ENCODE measurements at places on chromosomes 2 and 18.

DNA sequence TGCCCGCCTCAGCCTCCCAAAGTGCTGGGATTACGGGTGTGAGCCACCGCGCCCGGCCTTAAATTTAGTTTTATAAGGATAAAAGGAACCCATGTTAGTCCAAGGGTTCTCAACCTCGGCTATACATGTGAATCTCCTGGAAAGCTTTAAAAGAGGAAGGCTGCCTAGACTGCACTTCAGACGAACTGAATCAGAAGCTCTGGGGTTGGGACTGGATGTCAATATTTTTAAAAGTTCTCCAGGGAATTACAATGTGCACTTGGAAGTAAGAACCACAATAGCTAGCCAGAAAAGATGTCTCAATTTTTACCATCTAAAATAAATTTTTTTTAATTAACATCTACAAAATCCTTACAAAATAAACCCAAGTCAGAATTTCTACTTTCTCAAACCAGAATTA is 10.1 kb downstream of the LMAN2L start:
- no peak for DNase-seq

DNA sequence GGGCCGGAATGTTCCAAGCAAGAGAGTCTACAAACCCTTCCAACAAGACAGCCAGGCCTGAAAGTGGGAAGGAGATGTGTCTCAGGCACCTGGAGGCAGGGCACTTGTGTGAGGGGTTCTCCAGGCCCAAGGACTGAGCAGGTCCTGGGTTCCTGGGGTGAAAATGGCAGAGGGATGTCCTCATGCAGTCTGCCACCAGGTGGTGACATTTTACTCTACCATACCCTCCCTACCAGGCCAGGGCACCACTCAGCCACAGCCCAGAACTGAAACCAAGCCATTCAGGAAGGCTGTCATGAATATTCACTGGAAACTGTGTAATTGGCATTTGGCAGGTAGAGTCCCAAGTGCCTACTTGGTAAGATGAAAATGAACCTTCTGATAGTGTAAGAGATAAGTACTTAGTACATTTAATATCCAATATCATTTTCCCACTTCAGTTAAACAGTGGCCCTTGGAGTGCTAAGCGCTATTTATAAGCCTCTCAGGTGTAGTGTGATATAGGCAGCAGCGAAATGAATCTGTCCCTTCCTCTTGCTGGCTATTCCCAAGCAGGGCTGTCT is 185.1 kb downstream of the MYO5B start:
- peak; percentile 64 for DNase-seq

DNA sequence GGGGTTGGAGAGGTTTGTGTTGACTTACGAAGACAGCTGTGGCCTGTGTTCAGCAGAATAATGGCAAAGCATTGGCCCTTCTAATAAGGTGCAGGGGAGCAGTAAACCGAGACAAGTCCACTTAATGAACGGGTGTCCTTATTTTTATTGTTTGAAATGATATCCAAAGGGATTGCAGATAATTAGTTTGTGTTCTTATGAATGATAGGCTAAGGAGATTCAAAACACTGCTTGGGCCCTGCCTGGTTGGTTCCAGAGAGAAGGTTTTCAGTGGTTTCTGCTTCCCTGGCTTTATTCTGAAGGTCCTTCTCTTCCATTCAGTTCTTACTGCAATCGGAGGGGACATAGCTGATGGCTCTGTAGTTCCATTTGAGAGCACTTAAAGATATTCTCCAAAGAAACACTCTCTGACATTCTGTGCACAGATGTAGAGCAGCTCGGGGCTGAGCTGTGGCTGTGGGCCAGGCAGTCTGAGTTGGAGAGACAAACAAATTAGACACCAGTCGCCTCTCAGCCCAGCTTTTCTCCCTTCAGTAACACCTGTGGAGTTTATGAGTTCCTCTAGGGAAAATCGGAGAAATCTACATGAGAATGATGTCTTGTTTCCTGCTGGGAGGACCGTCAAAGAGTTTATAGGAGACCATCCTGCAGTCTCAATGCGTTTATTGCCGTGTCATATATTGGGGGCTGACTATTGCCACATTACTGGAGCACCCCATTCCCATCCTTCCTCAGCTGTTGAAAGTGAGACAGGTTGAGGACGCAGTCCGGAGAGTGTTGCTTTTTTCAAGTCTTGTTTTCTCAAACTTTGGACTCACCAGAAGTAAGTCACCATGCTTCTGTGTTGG is 6.5 kb downstream of the GREB1 start:
- no peak for DNase-seq

DNA sequence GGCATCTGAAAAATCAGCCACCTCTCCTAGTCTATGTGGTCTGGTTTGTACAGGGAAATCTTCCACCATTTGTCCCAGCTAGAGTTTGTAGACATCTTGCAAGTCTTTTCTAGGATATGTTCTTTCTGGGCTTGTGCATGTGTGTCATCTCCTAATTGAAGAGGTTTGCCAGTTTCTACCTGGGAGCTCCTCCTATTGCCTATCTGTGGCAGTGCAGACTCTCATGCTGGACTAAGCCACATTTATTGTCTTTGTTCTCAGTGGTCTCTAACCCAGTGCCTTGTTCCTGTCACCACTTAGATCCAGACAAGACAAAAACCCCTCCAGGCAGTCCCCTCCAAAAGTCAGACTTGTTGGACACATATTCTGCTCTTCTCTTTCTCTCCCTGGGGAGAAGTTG is 72.0 kb upstream of the MRPS9 start:
- no peak for DNase-seq

DNA sequence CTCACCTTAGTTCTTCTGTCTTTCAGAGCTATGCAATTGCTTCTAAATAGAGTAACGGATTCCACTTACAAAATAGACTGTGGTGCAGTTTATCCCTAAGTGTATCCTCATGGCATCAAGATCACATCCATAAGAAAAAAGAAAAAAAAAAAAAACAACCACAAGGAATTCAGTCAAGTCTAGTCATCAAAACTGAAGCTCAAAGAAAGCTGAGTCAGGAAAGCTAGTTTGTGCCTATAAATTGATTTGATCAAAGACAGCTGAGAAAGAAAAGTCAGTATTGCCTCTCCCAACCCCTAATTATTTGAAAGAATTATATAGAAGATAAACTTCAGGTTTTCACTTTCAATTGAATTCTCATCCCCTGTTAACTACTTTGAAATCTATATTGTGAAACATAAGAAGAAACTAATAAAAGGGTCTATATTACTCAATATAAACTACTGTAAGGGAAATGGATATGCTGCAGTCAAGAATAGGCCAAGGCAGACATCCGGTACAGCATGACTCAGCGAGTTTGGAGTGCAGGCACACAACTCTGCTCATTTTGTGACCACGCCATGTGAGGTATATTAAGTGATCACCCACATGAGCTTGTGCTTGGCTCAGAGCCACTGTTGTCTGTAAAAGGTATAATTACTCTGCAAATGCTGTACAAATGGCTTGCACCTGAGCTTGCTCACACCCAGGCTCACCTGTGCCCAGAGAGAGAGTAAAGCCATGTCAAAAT is 568.1 kb upstream of the CRIM1 start:
- no peak for DNase-seq

- DNase-seq, result peak; percentile 61
Measured at GRCh38 chr18:62957885-62958472, 242.6 kb downstream of the PHLPP1 start.
